ENCODE measurements at places on chromosomes 5 and 9.

GRCh38 chr5:83731638-83732037 is 11.0 kb upstream of the HAPLN1 start:
- no peak for DNase-seq

- no peak for DNase-seq
Observed at GRCh38 chr5:38595132-38595745, 38.8 kb upstream of the LIFR start.

DNA sequence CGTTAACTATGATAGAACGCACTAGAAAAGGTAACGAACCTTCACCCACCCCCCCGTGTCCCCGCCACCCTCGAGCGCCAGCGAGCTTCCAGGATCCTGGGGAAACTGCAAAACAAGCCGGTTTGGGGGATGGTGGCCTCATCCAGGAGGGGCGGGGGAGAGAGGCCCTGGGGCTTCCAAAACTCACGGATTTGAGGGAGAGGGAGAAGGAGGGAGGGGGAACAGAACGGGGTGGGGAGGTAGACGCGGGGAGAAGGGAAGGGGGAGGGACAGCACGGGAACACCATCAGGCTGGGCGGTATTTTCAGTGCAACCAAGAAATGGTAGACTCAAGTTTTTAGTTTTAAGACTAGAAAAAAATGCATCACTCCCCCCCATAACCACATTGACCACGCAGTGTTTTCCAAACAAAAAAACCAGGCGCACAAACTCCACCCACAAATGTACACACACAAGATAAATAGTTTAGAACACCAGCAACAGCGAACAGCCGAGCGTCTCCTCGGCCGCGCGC is 1.4 kb downstream of the NRARP start:
- DNase-seq: no peak

DNA sequence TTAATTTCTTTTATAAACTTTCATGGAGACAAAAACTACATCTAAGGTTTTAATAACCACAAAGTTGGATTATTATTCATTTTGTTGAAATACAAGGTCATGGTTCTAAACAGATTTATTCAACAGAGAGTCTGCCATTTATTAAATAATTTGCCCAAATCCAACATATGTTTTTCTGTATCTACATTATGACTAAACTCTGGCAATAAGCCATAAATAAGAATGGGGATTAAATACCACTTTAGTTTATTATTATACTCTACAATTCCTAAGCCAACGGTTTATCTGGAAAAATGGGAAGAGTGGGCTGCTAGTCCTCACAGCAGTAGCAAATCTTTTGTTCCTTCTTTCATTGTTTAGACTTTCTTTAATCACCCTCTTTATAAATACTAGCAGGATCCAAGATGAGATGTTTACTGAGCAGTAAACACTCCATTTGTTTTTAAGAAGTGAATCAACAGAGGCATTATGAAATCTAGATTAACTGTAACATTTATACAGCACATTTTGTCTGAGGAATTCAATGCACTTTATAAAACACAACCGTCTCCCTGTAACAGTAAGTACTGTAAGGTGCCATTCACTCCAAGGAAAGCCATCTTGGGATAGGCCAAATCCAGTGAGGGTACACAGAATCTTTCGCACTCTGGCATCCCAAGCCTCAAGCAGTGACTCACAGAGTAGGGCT is 89.7 kb downstream of the DROSHA start:
- no peak for DNase-seq

GRCh38 chr5:1174122-1174936 is 27.1 kb upstream of the SLC6A19 start:
- DNase-seq: peak; percentile 42

DNA sequence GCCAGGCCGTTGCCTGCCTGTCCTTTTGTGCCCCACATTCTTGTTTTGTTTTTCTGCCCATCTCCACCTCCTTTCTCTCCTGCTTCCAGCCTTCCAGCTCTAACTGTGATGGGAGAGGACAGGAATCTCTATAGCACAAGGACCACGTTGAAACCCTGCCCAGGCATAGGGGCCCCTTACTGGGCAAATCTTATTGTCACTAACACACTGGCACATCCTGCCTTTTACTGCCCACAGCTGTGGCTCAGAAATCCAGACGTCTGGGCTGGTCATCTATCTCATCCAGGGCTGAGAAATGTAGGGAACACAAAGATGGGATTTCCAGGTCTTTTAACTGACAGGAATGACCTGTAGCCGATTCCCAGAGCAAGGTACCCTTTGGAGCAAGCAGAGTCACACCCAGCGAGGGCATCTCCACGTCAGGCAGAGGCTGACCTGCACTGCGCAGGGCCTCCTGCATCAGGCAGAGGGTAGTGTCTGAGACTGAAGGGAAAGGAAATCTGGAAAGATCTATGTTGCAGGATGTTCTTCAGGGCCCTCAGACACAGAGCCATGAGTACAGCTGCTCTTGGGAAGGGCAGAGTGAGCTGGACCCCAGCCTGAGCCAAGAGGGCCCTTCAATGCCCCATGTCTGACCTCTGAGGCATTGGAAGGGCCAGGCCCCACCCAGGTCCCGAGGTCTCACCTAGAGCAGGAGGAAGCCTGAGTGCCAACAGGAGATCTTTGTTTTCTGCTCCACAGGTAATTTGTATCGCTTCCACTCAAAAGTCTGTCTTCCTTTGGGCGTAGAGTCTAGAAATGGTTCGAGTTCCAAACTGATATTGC is 278.8 kb downstream of the FSTL4 start:
- DNase-seq: no peak

DNA sequence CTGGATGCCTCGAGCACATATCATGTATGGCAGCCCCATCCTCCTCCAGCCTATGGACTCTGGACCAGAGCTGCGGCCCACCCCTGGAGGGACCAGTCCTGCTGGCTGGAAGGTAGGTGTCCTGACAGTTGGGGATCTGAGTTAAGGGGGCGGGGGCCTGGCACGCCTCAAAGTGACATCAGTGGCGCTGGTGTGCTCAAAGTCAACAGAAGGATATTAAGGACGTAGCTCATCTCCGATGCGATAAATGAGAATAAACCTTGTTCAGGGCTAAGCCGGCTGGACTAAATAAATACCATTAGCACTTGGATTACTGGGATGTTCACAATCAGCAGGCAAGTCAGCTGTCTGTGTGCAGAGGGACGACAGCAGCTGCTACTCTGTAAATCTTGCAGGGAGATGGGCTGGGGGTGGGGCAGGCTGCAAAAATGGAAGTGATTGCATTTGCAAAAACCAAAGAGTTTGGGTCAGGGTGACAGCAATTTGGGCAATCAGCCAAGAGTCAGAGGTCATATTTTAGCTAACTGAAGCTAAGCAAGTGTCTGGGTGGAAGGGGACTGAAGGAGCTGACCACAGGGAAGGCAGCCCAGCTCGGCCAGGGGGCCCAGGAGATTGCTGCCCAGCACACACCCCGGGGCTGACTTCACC is 80.0 kb upstream of the LRRTM2 start:
- no peak for DNase-seq

- no peak for DNase-seq
Observed at GRCh38 chr5:72205431-72206009, 98.2 kb downstream of the MAP1B start.

GRCh38 chr5:72692651-72693442 is 123.6 kb upstream of the TNPO1 start:
- no peak for DNase-seq
